ENCODE measurements at places on chromosomes 7 and 10. TPM values are rescaled to one million over a fixed set of nuclear protein-coding genes. Genes with fewer than 3 reads are reported as not detected.

GRCh38 chr7:8205537-8205936 lies 56.4 kb downstream of the ICA1 start:
- DNase-seq, result no peak

Gene PNLIPRP3
- total RNA-seq, result 9.5 TPM

DNA sequence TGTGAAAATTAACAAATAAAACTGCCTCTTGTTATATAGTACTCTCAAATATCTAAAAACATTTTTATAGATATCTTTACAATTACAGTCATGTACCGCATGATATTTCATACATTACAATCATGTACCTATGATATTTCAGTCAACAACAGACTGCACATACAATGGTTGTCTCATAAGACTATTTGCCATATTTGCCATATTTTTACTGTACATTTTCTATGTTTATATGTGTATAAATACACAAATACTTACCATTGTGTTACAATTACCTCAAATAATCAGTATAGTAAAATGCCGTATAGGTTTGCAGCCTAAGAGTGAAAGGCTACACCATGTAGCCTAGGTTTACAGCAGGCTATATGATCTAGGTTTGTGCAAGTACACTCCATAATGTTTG lies 336.0 kb upstream of the PCDH15 start:
- DNase-seq, result no peak

DNA sequence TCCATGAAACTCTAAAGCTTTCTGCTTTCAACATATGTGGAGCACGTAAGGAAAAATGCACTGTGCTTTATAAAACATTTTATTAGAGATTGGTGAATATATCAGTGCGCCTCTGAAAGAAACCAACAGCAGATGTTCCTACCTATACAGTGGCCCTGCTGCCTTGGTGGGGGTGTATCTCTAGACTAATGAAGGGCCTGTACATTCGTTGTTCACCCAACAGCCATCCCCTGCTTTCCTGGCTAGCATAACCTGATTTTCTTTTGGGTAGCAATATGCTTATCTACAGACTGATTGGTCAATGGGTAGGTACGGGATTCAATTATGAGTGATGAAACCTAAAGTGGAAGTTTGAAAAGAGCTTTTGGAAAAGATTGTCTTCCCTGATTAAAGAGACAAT lies 119.7 kb upstream of the FAM133B start:
- no peak for DNase-seq

GRCh38 chr10:77576444-77577032 lies 61.1 kb downstream of the KCNMA1 start:
- DNase-seq, result no peak

DNA sequence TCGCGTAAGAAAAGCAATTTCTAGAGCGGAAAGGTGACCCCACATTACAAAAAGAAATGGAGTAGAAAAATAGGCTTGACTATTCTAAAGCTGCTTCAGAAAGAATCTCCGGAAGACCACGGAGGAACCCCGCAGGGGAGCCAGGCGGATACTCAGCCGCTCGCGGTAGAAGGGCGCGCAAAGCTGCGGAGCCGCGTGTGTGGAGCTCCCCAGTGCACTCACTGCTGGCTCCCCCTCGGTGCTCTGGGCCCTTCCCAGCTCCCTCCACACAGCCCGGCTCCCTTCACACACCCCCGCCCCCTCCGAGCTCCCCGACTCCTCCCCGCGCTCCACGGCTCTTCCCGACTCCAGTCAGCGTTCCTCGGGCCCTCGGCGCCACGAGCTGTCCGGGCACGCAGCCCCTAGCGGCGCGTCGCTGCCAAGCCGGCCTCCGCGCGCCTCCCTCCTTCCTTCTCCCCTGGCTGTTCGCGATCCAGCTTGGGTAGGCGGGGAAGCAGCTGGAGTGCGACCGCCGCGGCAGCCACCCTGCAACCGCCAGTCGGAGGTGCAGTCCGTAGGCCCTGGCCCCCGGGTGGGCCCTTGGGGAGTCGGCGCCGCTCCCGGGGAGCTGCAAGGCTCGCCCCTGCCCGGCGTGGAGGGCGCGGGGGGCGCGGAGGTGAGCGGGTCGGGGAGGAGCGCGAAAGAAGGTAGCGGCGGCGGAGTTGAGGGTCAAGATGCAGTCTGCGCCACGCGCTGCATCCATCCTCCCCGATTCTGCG lies at the start of gene STEAP2:
Gene STEAP2, plus strand, starts transcription at position 350 of the 758 bp plus-strand sequence. CDS start 13,343 bp downstream, outside the sequence.
- DNase-seq, result peak; percentile 88

Gene MYL10
- total RNA-seq, result not detected

DNA sequence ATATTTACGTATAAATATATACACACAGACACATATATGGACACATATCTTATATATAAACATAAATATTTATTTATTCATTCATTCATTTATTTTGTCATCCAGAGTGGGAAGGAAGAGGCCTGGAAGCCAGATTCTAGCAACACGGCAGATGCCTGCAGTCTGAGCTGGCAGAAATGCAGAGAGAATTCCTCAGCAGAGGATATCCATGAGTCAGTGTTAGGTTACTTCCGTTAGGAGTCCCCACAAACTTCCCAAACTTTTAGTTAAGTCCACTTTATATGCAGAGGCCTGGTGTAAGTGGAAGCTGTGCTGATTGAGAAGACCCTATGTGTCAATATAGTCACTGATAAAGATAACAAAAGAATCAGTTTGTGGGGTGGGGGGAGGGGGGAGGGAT lies 89.6 kb downstream of the PPP1R17 start:
- DNase-seq, result peak; percentile 39

Gene WIPF3
- not detected for total RNA-seq

Gene AQP1
- not detected for total RNA-seq

Gene FANK1
- 1.8 TPM for total RNA-seq

- no peak for DNase-seq
Observed at GRCh38 chr10:5042922-5043321, 39.3 kb upstream of the AKR1C2 start.

DNA sequence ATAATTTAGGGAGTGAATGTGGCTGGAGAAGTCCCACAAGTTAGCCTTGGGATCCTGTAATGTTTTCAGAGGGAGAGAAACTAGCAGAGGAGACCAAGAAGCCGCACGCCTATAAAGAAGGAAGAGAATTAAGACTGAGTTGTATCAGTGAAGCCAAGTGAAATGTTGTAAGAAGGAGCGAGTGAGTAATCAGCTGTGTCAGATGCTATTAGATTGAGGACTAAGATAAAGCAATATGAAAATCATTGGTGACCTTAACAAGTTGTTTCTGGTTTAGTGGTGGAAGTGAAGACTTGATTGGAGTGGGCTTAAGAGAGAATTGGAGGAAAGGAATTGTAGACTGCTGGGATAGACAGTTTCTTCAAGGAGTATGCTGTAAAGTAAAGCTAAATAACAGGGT lies 8.8 kb downstream of the CCSER2 start:
- peak; percentile 22 for DNase-seq

GRCh38 chr7:151140826-151141225 lies 26.7 kb downstream of the GBX1 start:
- no peak for DNase-seq

Gene SPDYE5
- total RNA-seq, result 0.16 TPM

- no peak for DNase-seq
Observed at GRCh38 chr10:114017271-114017670, 26.4 kb upstream of the ADRB1 start.

GRCh38 chr10:102713539-102713813 lies 721 bp downstream of the ARL3 start:
- DNase-seq, result no peak

DNA sequence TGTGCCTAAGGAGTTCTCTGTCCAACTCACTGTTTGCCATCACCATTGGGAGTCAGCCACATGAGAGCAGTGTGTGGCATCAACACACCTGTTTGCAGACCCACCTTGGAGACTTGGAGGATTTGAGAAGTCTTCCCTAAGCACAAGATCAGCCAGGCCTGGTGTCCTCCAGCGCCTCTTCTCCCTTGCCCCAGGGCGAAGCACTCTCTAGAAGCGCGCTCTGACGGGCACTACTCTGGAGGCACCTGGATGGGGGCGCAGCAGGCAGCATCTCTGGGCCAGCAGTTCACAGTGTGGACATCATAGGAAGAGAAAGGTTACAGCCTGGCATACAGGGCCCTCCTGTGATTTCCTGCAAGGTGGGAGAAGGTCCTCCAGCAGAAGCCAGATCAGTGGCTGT lies 289.3 kb downstream of the CELF2 start:
- DNase-seq, result no peak

Gene SEMA3E
- 0.51 TPM for total RNA-seq

DNA sequence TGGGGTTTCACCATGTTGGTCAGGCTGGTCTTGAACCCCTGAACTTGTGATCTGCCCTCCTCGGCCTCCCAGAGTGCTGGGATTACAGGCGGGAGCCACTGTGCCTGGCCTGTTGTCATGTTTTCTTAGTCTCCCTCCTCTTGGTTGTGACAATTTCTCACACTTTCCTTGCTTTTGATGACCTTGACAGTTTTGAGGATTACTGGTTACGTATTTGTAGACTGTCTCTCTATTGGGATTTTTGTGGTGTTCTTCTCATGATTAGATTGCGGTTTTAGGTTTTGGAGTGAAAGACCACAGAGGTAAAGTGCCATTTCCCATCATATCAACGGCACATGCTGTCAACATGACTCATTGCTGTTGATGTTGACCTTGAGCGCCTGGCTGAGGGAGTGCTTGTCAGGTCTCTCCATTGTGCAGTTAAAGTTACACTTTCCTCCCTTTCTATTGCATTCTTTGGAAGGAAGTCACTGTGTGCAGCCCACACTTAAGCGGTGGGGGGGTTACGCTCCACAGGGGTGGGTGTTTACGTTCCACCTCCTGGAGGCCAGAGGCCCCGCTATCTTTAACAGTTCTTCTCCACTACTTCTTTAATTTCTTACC lies 10.8 kb downstream of the NEURL1 start:
- peak; percentile 83 for DNase-seq

GRCh38 chr10:105718207-105718995 lies 1077.3 kb downstream of the SORCS3 start:
- DNase-seq, result no peak

Gene CRHR2
- not detected for total RNA-seq

GRCh38 chr10:117417196-117417595 lies 42.0 kb upstream of the PDZD8 start:
- no peak for DNase-seq

GRCh38 chr7:494906-495305 lies 24.7 kb downstream of the PDGFA start:
- DNase-seq, result no peak

GRCh38 chr7:47376991-47377616 lies 204.8 kb downstream of the TNS3 start:
- DNase-seq, result no peak

- peak; percentile 74 for DNase-seq
Observed at GRCh38 chr7:36312064-36312914, 77.4 kb upstream of the ANLN start.

Gene GAD2
- total RNA-seq, result not detected

DNA sequence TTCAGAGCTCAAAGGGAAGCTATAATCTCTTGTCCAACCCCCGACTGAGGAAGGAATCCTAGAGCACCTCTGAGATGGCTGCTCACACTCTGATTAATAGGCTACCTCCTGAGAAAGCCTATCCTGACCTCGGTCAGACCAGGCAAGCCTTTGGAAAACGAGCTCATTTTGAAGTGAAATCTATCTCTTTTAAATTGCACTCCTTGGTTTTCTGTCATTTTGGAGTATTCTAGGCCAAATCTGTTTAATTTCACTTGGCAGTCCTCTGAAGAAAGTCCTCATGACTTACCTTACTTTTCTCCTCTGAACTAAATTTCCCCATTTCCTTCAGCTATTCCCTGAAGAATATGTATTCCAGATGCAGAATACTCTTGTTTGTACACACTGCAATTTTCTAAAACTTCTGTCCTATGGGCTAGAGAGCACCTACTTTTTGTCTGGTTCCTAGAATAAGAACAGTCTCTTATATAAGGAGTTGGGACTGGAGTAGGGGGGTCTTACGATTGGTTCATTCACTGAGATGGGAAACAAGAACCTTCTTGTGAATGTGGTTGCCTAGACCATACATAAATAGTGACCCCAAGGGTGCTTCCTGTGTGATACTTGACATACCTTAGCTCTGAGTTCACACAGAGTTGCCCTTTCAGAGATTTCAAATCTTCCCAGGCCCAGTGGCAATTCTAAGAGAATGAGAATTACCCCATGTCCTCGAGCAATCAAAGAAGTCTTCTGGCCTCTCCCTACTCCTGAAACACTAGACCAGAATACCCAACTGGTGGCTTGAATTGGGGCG lies 31.9 kb upstream of the HPS1 start:
- DNase-seq, result no peak

DNA sequence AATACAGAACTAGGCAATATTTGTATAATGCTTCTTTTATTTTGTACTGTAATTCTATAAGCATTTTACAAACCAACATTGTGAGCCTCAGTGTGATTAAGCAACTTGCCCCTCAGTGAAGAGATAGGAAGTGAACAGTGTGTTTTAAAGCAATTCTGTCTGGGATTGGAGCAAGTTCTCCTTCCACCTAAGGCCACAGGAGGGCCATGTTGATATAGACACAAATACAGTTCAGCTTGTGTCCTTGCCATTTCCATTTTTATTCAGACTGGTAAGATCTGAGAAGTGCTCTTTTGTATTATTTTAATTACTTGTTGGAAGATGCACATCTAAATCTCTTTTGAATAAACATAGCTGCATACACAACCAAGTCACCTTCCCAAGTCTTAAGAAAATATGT lies 416.3 kb upstream of the COBL start:
- DNase-seq, result no peak

DNA sequence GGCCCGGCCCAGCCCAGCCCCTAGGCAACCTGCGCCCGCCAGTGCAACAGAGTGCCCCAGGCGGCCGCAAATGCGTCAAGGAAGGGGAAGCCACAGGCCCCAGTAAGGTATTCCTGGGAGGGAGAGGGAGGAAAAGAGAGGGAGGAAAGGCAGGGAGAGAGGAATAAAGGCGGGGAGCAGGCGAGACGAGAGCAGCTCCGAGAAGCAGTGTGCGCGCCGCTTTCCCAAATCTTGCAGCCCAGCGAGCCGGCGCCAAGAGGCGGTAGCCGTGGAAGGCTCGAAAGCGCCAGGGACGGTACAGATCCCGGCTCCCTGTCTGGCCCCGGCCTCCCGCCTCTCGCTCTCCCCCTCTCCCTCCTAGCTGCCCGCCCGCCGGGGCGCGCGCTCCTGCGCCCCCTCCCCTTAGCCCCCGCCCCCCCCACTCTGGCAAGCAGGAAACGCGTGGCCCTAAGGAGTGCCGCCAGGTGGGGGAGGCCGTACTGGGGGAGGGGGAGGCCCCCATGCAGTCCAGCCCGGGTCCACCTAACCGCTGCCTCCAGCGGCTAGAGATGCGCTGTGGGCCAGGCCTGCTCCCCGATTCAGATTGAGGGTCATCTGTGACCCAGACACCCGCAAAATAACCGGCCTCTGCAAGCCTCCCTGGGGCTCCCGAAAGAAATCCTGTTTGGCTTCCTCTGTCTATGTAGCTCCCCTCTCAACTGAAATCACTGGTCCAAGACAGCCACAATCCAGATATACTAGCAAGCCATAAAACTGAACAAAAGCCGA lies 4.3 kb downstream of the HOXA10 start:
- DNase-seq, result peak; percentile 55

Gene TMEM229A
- total RNA-seq, result not detected

Gene CCL24
- total RNA-seq, result not detected

DNA sequence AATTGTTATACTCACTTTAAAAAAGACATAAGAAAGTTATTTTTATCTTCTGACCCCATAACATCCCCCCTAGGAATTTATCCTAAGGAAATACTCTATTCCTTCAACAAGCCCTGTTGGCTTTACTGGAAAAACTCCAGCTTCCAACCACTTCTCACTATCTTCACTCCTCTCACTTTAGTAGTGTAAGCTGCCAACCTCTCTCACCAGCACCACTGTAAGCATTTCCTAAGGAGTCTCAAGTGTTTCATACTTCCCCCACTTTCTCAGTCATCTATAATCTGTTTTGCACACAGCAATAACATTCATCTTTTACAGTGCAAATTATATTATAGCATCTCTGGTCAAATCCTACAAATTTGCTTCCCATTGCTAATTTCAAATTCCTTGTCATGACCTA lies 45.8 kb downstream of the GPR85 start:
- DNase-seq, result no peak
